CD4-positive, alpha-beta T cell (primary cell): ENCODE measurements at places on chromosomes 1 and 21. TPM values are rescaled to one million over a fixed set of nuclear protein-coding genes. Genes with fewer than 3 reads are reported as not detected.
A peak's percentile ranks its signal among the peaks of the same experiment; 100 is the strongest.

- no peak for DNase-seq
Measured at GRCh38 chr21:18603261-18603660, 199.7 kb upstream of the TMPRSS15 start.

- DNase-seq, result no peak
Measured at GRCh38 chr1:14884614-14885175, 268.9 kb upstream of the TMEM51 start.

GRCh38 chr1:201169203-201169602 is 14.9 kb upstream of the TMEM9 start:
- DNase-seq, result no peak

- peak; percentile 6 for DNase-seq
Measured at GRCh38 chr1:174021591-174022079, 522 bp downstream of the RC3H1 start.

GRCh38 chr1:48013270-48013669 is 16.1 kb upstream of the TRABD2B start:
- DNase-seq, result no peak

DNA sequence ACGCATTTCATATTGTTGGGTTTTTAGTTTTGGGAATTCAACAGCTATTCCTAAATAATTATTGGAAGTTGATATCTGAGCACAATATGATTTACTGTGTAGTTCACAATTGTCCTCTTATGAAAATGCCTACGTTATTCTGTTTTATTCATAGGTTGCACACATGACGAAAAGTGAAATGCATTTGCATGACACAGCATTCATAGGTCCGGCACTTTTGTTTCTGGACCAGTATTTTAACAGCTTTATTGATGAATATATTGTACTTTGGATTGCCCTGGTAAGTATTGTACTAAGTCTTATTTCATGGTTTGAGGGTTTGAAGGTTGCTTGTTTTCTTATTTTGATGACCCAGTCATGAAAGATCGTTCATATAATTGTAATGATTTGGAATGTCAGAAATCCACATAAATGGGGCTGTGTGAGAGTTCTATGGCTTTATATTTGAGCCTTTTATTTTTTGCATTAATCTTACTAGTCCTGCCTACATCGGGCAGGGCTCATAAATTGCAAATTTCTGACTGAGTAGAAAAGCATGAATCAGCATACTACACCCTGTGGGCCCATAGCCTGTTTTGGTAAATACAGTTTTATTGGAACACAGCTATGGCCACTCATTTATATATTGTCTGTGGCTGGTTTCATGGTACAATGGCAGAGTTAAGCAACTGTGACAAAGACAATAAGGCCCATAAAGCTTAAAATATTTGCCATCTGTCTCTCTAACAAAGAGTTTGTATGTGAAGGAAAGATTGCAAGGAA is 17.0 kb downstream of the DENND2D start:
- DNase-seq, result no peak

GRCh38 chr1:228837817-228838716 is 102.8 kb downstream of the RHOU start:
- DNase-seq, result no peak

GRCh38 chr21:15804247-15805005 is 74.6 kb downstream of the USP25 start:
- no peak for DNase-seq

DNA sequence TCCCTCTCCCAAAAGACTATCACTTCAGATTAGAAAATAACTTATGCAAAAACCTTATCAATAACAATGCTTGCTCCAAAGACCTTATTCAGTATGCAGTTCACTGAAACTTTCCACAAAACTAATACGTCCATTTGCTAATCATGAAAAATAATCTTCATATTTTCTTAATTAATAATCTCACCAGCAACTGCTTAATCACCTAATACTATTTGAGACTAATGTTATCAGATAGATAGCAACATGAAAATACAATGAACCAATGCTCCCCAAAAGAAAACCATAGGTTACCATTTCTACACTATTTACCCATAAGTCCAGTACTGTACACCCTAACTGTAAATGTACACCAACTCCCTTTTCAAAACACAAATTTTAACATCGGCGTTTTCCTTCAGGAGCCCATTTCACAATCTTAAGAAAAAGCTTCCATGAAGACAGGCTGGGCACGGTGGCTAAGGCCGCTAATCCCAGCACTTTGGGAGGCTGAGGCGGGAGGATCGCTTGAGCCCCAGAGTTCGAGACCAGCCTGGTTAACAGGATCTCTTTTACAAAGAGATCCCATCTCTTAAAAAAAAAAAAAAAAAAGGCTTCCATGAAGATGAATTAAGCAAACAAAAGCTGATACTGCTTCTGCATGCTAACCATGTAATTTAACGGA is 1.7 kb downstream of the GNB1 start:
- no peak for DNase-seq

FAM131C gene
- not detected for total RNA-seq

LAMTOR5 gene
- 105 TPM for total RNA-seq

MR1 gene
- total RNA-seq, result 16.2 TPM
